Right atrium auricular region (tissue), 2 donors: ENCODE measurements at places on chromosomes 4 and X.

GRCh38 chr4:3069661-3070199 is 4.6 kb downstream of the HTT-AS start:
- no peak for DNase-seq

GRCh38 chr4:109846395-109847098 is 1.4 kb upstream of the LRIT3 start:
- no peak for DNase-seq

DNA sequence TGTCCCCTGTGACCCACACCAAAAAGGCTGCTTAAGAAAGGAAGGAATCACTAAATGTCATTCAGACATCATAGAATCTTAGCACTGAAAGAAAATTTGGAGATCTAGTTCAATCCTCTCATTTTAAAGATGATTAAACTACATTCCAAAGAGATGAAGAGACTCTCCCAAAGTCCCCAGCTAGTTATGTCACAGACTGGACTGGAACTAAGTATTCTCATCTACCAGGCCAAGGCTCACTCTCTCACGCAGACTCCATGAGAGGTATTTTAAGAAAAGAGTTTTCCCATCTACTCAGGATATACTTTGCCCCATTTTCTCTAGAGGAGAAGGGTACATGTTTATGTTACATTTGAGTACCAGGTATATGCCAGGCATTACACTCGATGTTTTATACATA is 6.9 kb downstream of the FABP2 start:
- DNase-seq = no peak

DNA sequence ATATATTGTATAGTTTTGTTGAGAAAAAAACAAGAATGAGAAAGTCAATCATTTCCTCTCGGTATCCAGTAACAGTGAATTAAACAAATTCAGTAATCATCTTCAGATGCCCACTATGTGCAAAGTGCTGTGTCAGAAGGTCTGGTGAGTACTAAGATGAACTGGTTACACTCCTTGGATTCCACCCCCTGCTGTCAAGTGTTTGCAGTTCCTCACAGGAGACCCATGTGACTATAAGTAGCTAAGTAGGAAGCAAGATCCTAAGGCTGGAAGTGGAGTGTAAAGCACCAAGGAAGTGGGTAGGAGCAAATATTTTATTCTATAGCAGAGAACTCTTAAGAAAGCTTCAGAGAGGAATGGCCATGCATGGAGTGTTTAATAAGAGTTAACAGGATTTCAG is 73.6 kb downstream of the SNX25 start:
- DNase-seq = no peak

- DNase-seq = no peak
Measured at GRCh38 chr4:130359542-130359941, 1263.6 kb downstream of the C4orf33 start.

GRCh38 chr4:151911970-151912369 is 151.2 kb upstream of the GATB start:
- no peak for DNase-seq

DNA sequence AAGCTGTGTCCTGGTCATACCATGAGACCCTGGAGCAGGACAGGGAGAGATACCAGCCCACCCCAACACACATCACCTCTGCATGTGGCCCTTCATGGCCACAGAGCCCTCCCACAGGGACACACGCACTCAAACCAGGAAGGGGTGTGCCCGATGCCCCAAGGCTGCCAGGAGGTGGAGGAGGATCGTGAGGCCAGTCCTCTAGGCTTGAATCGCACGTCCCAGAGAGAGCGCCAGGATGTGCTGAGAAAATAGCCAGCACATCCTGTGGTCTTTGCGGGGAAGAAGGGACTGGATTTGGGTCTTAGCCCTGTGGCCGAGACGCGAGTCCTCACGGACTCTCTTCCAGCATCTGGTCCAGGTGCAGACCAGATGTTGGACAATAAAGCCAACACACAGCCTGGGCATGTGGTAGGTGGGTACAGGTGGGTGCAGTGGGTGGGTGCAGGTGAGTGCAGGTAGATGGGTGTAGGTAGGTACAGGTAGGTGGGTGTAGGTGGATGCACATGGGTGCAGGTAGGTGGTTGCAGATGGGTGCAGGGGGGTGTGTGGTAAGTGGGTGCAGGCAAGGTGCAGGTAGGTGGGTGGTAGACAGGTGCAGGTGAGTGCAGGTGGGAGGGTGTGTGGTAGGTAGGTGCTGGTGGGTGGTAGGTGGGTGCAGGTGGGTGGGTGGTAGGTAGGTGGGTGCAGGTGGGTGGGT is 94.3 kb upstream of the AFAP1 start:
- DNase-seq = no peak

DNA sequence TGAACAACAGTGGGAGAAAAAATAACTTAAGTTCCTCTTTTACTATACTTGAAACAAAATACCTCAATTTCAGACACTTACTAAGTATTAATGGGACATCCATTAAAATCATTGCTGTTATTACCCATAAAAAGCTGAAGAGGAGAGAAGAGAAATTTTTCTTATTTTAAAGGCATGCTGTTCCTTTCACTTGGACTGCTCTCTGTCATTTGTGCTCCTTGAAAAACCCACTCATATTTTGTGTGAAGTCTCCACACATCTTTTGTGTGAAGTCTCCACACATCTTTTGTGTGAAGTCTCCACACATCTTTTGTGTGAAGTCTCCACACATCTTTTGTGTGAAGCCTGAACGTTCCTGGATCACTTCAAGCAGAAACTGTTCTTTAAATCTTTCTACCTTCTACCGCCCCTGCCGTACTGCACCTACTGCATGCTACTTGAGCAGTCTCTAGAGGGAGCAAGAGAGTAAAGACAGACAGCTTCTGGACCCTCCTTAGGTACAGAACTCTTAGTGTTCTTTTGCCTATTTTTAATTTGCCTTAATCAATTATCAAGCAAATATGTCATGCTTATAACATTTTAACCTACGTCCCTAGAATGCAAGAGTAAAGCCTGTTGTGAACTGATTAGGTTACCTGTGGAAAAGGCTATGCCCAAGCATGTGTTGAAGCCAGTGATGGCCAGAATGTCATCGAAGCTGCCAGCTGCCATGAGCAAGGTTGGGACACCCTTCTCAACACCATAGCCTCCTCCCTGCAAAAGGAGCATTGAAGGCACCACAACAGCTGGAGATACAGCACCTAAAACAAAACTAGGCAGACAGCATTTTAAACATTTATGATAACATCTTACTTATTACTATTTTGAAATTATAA is 27.1 kb upstream of the SLC9B1 start:
- DNase-seq = no peak

GRCh38 chr4:18050448-18050847 is 28.9 kb upstream of the LCORL start:
- no peak for DNase-seq

GRCh38 chr4:151436093-151436518 is 27.1 kb downstream of the FHIP1A start:
- DNase-seq = no peak

- DNase-seq = no peak
Measured at GRCh38 chr4:76657443-76657842, 222.4 kb downstream of the SHROOM3 start.

DNA sequence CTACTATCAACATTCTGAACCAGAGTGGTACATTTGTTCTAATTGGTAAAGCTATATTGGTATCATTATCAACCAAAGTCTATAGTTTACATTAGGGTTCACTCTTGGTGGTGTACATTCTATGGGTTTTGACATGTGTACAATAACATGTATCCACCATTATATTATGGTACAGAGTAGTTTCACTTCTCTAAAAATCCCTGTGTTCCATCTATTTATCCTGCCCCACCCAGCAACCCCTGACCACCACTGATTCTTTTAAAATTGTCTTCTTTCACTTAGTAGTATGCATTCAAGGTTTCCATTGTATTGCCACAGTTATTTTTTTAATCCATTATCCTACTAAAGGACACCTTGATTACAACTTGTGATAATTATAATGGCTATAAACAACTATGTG is 15.3 kb upstream of the TMPRSS11D start:
- DNase-seq = no peak

DNA sequence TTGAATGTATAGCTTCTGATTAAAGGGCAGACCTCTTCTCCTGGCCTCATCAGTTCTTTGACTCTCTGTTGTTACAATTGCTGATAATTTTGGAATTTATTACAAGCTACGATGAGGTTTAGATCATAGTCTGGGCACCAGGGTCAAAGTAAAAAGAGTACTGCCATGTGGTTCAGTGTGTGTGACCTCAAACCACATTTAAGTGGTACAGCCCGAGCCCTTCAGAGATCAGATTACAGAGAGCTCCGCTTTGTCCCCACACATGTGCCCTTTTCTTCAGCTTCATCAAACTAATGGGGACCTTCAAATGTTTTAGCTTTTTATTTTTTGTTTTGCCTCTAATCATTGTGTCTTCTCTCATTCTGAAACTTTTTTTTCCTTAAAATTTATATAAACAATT is 37.1 kb downstream of the SPANXN2 start:
- no peak for DNase-seq

DNA sequence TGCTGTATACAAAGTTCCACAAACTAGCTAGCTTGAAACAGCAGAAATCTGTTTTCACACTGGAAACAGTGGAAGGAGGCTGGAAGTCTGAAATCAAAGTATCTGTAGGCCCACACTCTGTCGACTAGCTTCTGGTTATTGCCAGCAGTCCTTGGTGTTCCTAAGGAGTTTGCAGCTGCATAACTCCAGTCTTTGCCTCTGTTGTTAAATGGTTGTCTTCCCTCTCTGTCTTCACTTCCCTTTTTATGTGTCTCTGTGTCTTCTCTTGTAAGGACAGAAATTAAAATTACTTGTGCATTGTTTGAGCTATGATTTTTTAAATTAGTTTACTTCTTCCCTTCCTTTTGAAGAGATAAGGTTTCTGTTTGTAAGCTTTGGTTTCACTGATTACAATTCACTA is 8.2 kb downstream of the MTHFD2L start:
- DNase-seq = no peak

DNA sequence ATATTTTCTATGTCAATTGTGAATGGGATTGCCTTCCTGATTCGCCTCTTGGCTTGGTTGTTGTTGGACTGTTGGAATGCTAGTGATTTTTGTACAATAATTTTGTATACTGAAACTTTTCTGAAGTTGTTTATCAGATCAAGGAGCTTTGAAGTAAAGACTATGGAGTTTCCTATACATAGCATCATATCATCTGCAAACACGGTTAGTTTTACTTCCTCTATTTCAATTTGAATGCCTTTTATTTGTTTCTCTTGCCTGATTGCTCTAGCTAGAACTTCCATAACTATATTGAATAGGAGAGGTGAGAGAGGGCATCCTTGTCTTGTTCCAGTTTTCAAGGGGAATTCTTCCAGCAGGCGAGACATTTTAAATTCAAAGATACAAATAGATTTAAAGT is 226.5 kb downstream of the FBXO8 start:
- no peak for DNase-seq

GRCh38 chr4:119835613-119835910 is 207.0 kb upstream of the PDE5A start:
- no peak for DNase-seq

DNA sequence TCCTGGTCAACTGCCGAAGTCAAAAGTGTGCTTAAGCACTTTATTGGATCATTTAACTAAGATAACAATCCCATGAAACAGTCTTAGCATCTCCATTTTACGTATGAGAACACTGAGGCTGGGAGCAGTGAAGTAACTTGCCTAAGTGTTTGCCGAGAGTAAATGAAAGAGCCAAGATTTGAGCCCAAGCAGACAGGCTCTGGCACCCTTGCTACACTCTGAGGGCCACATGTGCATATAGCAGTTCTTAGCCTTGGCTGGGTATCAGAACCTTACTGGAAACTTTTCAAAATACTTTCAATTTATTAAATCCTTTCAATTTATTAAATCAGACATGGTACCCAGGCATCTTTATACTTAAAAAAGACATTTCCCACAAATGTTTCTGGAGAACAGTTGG is 225.9 kb downstream of the NR3C2 start:
- DNase-seq = no peak

- no peak for DNase-seq
Measured at GRCh38 chr4:187451776-187452175, 543.8 kb upstream of the ZFP42 start.

- DNase-seq = peak; percentile 59
Measured at GRCh38 chr4:1247864-1248244, 1.1 kb downstream of the CTBP1 start.

GRCh38 chrX:16705370-16705769 is 7.1 kb downstream of the CTPS2 start:
- no peak for DNase-seq

DNA sequence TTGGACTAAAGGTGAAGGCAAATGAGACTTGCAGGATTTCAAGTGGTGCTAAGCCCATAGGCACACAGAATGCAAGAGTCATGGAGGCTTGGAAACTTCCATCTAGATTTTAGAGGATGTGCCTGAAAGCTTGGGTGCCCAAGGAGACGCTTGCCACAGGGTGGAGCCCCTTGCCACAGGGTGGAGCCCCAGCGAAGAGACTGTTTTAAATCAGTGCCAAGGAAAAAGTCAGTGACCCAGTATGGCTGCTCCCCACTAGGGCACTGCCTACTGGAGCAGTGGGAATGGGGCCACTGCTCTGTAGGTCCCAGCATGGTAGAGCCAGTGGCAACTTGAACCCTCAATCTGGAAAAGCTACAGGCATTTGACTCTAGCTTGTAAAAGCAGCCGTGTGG is 794.2 kb upstream of the LCORL start:
- no peak for DNase-seq

GRCh38 chr4:113162089-113162488 is 112.6 kb downstream of the ANK2 start:
- no peak for DNase-seq

DNA sequence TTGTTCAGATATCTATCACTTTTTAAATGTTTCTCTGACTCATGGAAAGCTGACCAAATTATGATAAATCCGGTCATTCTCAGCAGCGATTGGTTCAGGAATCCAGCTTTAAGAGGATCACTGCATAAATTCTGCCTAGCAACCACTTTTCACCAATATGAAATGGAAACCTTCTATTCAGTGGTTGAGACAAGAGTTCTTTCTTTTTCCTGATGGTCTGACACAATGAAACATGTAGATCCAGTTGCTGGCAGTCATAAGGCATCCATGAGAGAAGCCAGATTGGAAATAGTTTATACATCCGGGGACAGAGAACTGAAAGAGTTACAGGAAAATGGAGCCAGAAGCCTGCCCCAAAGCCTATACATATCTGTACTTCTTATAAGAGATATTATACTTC is 27.2 kb downstream of the MAB21L2 start:
- no peak for DNase-seq

DNA sequence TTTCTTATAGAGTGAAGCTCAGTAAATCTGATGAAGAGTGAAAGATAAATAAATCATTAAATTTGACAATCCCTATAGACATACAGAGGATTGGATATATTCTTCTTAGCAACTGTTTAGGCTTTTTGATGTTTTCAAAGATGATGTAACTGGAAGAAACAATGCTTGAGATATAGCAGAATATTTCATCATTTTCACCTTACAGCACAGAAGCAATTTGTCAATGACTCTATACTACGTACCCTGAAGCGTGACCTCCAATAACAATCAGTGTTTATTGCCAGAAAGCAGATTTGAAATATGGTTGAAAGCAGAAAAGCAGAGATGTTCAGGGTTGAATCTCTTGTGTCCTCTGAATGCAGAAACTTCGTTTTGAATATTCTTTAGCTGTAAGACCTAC is 228.4 kb downstream of the DTHD1 start:
- no peak for DNase-seq

GRCh38 chr4:180304321-180304720 is 1938.9 kb upstream of the TENM3 start:
- DNase-seq = no peak
